ENCODE measurements at places on chromosomes 12 and 14.
A peak's percentile ranks its signal among the peaks of the same experiment; 100 is the strongest.

- no peak for DNase-seq
These were observed 101.5 kb downstream of the ELK3 start for GRCh38 chr12:96295532-96296160.

GRCh38 chr12:16076557-16076956, 165.4 kb downstream of the DERA start:
- DNase-seq = no peak

- DNase-seq = no peak
These were observed 20.1 kb downstream of the CGRRF1 start for GRCh38 chr14:54529811-54530210.

DNA sequence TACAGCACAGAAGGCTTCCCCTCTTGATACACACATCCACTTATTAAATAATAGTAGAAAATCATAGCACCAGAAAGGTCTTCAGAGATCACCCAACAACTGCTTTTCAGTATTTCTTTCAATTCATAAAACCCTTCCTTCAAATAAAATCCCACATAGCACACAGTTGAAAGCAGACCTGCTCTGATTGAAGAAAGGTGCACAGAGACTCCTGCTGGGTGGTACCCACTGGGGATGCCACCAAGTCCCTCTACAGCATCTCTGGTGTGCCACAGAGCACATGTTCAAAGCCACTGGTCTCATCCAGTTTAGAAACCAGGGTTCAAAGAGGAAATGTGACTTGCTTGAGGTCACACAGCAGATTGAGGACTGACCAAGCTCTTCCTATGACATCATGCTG, 427.5 kb downstream of the BCL11B start:
- no peak for DNase-seq

- no peak for DNase-seq
These were observed 13.4 kb upstream of the SLC38A4 start for GRCh38 chr12:46839232-46839631.

GRCh38 chr14:51507906-51508511, 143.7 kb upstream of the FRMD6 start:
- peak; percentile 45 for DNase-seq

DNA sequence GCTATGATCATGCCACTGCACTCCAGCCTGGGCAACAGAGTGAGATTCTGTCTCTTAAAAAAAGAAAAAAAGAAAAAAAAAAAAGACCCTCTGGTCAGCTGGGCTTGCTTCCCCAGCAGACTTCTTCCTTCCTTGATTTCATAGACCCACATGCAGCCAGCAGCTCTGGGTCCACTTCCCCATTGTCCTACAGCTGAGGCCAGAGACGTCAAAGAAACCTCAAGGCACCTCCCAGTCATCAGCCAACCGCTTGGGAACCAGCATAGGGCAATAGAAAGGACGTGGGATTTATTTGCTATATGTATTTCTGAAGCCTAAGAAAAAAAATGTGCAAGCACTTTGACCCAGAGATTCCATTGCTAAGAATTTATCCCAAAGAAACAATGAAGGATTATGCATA, 35.4 kb upstream of the SPPL3 start:
- no peak for DNase-seq

DNA sequence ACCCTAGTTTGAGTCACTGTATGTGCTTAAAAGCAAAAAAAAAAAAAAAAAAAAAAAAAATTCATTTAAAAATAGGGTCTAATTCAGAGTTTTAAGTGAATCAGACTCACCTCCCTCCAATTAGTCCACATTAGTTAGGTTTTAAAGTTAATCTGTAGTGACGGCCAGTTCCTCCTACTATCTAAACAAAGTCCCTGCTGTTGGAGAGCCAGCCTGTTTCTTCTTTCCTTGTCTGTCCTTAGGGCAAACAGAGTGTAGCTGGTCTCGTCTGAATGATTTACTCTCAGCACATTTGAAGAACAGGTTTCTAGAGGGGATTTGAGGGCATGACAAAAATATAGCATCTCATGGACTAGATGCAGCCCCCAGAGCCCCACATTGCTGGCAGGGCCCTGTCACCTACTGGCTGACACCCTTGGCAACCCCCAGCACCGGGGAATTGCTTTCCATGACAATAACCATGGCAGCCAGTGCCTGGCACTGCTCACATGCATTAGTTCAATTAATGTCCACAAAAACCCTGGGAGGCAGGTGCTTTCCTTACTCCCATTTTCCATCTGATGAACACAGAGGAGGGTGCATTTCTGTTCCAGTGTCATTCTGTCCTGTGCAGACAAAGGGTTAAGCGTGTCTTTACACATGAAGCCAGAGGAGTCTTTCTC, 138.3 kb downstream of the PLXNC1 start:
- no peak for DNase-seq

- DNase-seq = no peak
These were observed 34.7 kb upstream of the CDKN3 start for GRCh38 chr14:54362089-54362504.

DNA sequence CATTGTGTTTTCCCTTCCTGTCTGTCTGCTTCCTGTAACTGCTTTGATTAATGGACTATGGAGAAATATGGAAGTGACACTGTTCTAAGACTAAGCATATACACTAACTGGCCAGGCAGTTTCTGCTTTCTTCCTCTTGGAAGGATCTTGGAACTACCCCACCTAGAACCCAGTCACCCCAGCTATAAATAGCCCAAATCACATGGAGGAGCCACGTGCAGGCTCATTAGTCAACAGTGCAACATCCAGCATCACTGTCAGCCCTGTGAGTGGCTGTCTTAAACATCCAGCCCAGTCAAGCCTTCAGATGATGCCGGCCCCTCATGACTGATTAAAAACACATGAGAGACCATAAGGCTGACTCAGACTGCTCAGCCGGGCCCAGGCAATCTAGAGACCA, 39.2 kb downstream of the BCAT1 start:
- peak; percentile 70 for DNase-seq

DNA sequence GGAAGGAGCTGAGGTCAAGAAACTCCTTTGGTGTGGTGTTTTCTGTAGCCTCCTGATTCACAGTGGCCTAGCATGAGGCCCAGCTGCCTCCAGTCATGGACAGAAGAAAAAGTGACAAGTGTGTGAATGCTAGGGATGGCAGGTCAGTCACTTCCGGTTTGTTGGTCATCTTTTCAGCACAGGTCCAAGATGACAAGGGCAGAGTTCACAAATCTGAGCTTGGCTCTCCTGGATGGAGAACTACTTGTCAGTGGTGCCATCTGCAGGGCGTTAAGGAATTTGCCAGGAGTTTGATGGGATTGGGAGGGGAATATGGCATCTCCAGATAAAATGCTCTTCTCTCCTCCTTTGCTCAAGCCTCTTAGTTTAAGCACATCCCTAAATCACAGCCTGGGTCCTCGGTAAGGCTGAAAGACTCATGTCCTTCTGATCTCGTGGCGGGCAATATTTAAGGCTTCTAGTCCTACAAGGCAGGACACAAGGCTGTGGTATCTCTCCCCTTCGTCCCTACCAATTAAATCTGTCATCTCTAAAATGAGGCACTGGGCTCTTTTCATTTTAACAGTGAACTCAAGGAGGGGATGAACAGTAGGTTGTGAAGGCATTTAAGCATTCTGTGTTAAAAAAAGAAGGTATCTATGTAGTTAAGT, 10.0 kb downstream of the TUBA1B start:
- no peak for DNase-seq

DNA sequence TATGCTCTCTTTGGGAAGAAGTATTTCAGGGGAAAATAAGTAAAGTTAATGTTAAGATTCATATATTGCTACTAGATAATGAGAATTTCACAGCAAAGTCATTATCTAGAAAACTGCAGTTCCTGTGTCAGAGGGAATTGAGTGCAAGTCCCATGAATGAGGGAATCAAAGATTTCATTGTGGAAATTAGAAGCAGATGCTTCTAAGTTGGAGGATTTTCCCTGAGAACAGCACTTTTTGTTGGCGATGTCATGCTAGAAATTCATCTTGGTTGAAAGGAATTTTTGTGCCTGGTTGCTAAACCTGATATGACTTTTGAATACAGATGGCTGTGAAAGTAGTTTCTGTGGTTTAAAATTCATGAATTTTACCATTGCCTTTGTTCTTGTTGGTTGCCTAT, 25.6 kb downstream of the FRMD6 start:
- DNase-seq = no peak

DNA sequence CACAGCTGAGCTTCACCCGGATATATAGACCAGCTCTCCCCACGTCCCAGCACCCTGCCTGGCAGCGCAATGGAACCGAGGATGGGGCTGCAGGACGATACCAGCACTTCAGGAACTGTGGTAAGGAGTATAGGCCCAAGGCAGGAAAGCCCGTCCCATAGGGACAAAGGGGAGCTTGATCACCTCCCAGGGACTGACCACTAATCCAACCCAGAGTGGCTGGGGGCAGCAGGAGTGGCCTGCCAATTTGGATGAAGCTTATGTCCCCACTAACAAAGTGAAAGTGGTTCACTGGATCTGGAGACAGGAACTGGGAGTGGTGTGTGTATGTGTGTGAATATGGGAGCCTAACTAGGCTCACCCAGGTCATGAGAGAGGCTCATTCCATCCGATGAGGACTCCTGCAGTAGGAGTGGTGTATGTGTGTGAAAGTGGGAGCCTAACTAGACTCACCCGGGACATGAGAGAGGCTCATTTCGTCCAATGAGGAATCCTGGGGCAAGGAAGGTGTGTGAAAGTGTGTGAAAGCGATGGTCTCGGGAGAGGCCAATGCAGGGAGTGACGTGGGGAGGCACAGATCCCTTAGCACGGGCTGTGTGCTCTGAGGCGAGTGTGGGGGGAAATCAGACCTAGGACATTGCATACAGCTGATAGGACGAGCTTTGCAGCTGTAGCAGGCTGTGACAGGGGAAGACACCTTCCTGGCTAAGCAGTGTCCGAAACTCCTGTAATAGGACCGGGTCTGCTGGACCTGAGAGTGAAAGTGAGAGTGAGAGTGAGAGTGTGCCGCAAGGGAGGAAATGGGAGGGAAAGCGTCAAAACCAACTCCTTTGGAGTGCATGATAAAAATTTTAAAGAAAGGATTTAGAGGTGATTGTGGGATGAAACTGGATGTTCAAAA, 25.7 kb downstream of the KLRK1 start:
- no peak for DNase-seq

- DNase-seq = peak; percentile 45
These were observed 36.7 kb downstream of the FLRT2 start for GRCh38 chr14:85566603-85567002.

DNA sequence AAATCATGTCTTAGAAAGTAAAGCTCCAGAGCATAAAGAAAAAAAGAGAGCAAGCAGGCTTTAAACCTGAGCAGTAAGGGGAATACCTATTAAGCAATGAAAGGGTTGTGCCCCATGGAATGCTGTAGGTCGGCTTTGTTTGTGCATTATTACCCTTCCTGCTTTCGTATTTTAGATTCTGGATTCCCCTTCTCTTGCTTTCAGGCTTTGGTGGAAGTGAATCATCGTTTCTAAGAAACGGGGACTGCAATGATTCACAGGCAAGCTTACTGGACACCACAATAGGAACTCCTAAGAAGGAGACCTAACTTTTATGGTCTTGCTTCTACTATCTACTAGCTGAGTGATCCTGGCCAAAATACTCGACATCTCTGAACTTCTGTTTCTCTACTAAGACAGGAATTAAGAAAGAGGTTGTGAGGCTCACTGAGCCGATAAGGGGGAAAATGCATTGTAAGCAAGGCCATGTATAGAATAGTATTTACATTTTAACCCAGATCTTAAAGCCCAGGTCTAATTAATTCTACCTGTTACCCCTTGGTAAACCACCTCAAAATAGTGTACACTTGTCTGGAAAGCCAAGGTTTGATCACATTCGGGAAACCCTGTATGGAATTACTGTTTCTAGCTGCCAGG, 1.2 kb upstream of the BMAL2 start:
- DNase-seq = peak; percentile 84

DNA sequence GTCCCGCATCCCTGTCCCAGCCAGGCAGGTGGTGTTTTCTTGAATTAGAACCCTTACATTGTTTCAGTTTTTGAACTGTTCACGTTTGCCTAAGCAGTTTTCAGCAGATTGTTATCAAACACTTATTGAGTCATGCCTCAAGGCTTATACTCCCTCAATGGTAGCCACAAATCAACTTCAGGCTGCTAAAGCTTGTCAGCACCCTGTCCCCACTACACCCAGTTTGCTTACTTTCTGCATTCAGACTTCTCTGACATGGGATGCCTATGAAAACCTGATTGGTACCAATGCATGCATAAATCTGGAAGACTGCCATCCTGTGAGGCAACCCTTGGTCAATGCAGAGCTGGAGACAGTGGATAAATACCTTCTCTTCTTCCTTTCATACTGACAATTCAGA, 225.4 kb downstream of the BTG1 start:
- DNase-seq = peak; percentile 57

- DNase-seq = no peak
These were observed 21.8 kb downstream of the CAPS2 start for GRCh38 chr12:75308279-75308678.

DNA sequence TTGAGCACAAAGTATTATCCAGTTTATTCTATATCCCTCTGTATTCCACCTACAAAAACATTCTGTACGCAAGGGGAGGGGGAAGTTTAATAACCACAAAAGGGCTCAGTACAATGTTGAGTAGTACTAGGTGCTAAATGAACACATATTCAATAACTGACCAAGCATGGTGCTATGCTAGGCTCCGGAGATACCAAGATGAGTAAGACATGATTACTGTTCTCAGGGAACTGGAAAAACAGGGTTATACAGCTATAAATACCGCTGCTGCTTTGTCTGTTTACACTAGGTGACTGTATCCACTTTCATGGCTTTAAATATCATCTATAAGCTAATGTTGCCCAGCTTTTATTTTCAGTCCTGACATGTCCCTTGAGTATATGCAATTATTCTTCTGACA, 135.8 kb downstream of the INSM2 start:
- DNase-seq = peak; percentile 31

DNA sequence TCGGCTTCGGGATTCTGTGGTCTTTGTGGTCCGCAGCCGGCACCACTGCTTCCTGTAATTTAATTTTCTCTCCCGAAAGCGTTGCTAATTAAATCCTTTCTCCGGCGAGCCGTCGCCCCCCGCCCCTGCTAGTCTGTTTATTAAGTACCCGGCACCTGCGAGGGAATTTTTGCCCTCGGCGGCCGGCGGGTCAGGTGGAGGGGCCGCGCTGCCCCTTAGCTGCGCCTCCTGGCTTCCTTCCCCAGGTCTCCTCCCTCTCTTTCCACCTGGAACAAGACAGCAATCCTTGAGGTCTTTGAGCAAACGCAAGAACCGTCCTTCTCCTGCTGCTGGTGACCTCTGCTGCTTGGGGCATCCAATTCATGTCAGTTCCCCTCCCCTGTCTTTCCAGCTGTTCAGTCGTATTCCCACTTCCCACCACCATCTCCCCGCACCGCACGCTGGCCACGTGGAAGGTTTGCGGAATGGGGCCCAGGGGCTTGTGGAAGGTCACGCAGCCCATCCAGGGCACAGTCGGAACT, 16.2 kb downstream of the ZDHHC22 start:
- no peak for DNase-seq

- no peak for DNase-seq
These were observed 350.7 kb downstream of the RMST start for GRCh38 chr12:97813301-97813700.
